ENCODE measurements at places on chromosomes 7 and 10. TPM values are rescaled to one million over a fixed set of nuclear protein-coding genes. Genes with fewer than 3 reads are reported as not detected.
A peak's percentile ranks its signal among the peaks of the same experiment; 100 is the strongest.

Gene NPTX2
- 3.0 TPM for total RNA-seq

Gene IGF2BP3
- total RNA-seq: 75.7 TPM

Gene ATOH7
- total RNA-seq: not detected

Gene ADAM22
- total RNA-seq: 10.3 TPM

Gene PTPRN2
- total RNA-seq: 1.8 TPM

Gene OPALIN
- total RNA-seq: not detected

Gene UNCX
- total RNA-seq: not detected

Gene AGR3
- total RNA-seq: 74.3 TPM

Gene NOD1
- total RNA-seq: 6.9 TPM

Gene LRGUK
- 2.4 TPM for total RNA-seq

Gene DOCK4
- total RNA-seq: 22.9 TPM

Gene CLCN1
- total RNA-seq: not detected

GRCh38 chr10:98528166-98528804, 81.5 kb upstream of the HPS1 start:
- no peak for DNase-seq

DNA sequence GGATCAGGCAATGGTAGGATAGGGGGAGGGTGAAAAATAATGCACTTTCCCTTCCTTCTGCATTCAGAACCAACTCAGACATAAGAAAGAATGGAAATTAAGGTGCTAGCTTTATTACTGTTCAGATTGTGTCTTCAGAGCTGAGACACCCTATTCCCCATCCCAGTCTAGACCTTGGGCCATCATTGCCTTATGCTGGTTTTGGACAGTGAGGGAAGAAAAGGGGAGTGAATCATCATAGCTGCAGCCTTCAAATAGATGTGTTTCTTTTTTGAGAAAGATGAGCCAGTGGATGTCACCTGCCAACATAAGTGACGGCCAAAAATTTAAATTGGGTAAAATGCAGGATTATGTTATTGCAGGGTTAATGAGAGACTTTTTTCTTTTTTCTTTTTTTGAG, 27.0 kb upstream of the TOMM7 start:
- DNase-seq: no peak

DNA sequence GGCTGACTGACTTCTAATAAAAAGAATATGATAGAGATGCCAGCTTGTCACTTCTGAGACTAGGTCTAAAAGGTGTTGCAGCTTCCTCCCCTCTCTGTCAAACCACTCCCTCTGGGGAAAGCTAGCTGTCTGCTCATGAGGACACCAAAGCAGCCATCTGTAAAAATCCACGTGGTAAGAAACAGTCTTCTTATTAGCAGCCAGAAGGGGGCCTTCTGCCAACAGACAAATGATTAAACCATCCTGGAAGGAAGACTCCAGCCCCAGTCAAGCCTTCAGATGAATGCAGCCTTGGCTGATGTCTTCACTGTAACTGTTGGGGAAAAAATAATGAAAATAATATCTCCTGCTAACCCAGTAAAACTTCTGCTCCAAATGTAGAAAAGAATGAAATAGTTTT, 41.9 kb upstream of the DAGLB start:
- DNase-seq: no peak

DNA sequence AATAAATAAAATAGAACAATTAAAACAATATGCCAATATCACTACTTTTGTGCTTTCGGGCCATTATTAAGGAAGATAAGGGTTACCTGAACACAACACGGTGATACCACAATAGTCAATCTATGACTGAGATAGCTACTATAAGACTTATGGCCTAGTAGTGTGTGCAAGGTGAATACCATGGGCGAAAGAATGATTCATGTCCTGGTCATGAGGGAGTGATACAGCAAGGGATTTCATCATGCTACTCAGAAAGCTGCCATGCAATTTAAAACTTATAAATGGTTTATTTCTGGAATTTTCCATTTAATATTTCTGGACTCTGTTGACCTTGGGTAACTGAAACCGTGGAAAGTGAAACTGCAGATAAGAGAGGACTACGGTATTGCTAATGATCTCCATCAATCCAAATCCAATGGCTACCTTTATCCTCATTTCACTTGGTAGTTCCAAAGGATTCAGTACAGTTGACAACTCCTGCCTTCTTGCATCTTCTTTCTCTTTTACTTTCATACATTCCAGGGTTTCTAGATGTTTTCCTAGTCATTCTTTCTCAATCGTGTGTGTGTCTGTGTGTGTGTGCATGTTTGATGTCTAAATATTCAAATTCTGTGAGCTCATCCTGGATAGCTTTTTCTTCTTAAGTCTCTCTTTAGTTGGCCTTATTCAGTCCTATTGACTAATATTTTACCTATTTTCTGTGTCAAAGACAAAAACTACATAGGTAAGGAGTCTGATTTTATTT, 100.5 kb upstream of the MAGI2 start:
- no peak for DNase-seq

GRCh38 chr10:13049774-13050420, 48.4 kb upstream of the CCDC3 start:
- no peak for DNase-seq

GRCh38 chr10:132493246-132493755, 44.3 kb upstream of the INPP5A start:
- no peak for DNase-seq

DNA sequence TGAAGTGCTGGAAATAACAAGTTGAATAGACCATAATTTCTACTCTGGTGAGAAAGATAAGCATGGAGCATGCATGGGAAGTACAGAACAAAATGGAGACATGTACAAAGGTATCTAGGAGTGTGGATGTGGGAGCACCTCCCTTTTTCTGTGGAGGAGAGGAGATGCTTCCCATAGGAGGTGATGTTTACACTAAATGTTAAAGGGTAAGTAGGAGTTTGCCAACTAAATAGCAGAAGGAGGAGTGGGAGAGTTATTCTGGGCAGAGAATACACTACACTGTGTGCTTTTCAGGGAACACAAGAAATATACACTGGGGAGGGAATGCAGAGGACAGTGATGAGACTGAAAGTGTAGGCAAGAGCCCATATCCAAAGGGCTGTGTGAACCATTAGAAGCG, 21.1 kb upstream of the PANK1 start:
- no peak for DNase-seq

GRCh38 chr10:6101181-6101580, 12.3 kb downstream of the RBM17 start:
- no peak for DNase-seq

DNA sequence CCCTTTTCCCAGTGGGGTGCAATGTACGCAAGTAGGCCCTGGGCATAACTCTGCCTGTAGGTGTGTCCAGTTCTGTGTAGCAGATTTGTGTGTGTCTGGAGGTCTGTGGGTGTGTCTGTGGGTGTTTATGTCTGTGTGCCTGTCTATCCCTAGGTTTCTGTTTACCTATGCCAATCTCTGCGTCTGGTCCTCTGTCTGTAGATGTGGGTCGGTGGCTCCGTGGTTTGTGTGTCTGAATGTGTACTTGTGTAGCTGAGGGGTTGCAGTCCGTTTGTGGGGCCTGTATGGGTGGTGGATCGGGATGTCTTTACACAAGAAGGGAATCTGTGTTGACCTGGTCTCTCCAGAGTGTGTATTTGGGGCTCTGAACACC, 932 bp downstream of the NYAP1 start:
- no peak for DNase-seq

GRCh38 chr7:47783456-47784223, 164.6 kb downstream of the PKD1L1 start:
- DNase-seq: peak; percentile 71

- DNase-seq: no peak
Measured at GRCh38 chr10:123884907-123885381, 6.7 kb downstream of the CPXM2 start.

GRCh38 chr10:7411671-7412128, 866 bp upstream of the SFMBT2 start:
- peak; percentile 10 for DNase-seq

DNA sequence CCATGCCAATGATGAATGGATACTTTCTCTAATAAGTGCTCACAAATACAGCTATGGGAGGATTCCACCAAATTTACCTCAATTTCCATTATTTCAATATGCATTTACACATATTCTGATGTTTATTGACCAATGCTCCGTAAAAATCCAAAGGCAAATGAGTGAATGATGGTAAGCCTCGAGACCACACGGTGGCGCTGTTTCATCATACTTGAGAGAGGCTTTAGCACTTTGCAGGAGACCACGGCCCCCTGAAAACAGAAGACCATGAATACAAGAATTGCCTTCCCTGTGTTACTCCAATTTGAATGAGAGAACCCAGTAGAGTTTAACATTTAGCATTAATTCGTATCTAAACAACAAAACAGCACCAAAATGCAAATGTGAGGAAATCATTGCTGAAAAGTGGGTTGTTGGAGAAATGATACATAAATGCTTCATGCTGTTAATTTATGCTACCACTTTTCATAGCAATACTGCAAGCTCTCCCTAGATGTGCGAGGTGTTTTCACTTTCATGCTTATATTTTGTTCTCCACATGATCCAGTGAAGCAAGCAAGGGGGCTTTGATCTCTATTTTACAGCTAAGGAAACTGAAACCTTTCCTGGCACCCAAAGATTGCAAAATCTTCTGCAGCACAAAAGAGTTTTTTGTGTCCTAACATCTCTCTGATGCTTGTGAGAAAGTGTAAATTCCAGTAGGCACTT, 35.4 kb downstream of the TRIL start:
- peak; percentile 93 for DNase-seq

DNA sequence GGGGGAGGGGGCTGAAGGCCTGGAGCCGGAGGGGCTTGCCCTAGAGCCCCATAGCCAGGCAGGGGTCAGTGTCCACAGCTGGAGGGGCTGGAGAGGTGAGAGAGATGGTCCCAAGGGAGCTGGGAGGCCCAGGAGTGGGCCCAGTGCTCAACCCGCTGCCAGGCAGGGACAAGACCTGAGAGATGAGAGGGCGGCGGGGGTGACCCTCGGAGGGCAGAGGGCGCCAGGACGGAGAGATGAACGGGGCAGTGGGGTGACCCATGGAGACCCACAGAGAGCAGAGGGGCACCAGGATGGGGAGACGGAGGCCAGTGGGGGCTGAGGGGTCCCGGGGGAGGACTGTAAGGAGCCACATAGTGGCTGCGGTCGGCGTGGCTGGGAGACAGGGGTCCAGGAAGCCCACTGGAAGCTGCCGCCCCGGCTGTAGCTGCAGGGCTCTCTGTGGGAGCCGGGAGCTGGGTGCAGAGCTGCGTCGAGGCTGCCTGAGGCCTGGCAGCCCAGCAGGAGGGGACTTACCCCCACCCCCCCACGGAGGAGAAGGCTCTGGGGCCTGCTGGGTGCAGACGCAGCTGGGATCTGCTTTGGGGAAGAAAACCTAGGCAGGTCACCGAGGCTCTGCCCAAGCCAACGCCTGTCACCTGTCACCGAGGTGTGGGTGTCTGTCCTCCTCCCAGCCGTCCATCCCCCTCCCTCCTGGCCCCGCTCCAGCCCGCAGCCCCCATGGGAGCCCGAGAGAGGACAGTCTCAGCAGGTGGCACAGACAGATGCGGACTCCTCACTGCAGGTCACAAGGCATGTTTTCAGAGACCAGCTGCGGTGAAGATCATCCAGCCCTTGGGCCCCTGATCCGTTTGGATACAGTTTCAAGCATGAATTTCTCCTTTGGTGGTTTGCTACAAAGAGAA, 25.1 kb downstream of the PWWP2B start:
- DNase-seq: no peak

DNA sequence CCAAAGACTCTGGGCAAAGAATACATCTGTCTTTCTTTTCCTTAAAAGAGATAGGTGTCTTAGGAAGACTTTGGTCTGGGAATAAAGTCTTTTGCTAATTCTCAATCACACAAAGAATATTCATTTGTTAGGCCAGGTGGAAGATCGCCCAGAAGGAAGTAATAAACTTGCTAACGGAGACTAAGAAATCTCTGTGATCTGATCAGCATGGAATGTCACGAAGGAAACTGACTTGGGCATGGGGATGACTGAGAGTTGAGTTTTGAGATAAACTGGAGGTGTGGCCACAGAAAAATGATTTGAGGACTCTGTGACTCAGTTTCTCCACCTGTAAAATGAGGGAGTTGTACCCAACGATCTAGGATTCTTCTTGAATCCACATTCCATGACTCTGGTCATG, 161.1 kb upstream of the SVIL start:
- DNase-seq: no peak

GRCh38 chr7:37352974-37353948, 95.4 kb downstream of the ELMO1 start:
- DNase-seq: no peak

DNA sequence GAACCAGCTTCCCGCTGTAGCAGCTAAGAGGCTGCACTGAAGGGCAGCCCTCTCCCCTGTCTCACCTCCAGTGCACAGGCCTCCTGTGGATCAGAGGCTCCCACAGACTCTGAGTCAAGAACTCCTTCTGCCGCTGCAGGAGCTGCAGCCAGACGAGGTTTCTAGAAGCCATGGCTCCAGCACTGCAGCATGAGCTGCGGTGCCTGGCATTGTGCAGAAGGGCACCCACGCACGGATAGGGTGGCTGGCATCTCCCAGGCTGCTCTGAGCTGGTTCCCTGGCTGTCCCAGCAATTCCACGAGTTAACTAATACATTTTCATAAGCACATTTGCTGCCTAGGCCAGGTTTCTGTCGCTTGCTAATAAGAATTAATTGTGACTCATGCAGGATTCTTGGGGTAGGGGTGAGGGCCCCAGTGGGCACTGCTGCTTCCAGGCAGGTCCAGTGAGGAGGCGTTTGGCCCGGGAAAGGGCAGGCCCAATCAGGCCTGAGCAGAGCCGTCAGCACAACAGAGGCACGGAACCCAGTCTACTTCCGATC, 594.2 kb downstream of the DNAJB6 start:
- no peak for DNase-seq

GRCh38 chr10:49512121-49512809, 26.7 kb downstream of the ERCC6 start:
- peak; percentile 52 for DNase-seq

GRCh38 chr7:151469281-151469680, 29.3 kb upstream of the CRYGN start:
- no peak for DNase-seq

DNA sequence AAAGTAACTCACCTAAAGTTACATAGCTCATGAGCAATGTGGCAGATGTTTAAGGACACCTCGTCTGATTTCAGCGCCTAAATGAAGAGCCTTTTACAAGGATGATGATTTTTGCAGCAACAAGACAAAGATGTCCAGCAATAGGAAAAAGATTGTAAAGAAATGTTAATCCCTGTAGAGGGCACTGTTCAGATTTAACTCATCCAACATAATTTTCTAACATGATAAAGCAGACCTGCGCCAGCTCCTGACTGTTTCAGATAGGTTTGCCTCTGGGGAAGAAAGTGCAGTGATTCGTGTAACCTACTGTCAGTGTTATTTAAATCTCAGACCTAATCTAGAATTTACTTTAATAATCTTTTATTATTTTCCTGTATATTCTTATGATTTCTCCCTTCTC, 595.2 kb downstream of the AUTS2 start:
- peak; percentile 45 for DNase-seq

- peak; percentile 14 for DNase-seq
Measured at GRCh38 chr7:125061776-125062397, 132.3 kb upstream of the POT1 start.

GRCh38 chr7:26321435-26321834, 29.8 kb downstream of the SNX10 start:
- no peak for DNase-seq
